ENCODE measurements at places on chromosomes 11 and 22.

DNA sequence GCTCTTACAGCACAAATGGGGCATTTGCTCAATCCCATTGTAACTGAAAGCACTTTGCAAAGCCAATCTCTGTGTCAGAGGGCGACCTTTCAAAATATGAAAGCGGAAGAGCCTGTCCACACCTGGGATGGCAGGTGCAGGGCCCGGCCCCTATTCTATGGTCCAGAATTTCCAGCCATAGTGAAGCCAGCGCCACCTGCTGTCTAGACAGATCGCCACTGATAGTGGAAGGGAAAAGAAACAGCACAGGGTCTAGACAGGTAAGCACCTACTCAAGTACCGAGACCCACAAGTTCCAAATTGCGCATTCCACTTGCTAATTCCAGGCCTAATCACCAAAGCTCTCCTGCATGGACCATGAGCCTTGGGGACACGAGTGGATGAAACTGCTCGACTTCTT is 141.4 kb downstream of the NTM start:
- DNase-seq = no peak

GRCh38 chr22:43627485-43628213 is 184.5 kb downstream of the EFCAB6 start:
- no peak for DNase-seq

DNA sequence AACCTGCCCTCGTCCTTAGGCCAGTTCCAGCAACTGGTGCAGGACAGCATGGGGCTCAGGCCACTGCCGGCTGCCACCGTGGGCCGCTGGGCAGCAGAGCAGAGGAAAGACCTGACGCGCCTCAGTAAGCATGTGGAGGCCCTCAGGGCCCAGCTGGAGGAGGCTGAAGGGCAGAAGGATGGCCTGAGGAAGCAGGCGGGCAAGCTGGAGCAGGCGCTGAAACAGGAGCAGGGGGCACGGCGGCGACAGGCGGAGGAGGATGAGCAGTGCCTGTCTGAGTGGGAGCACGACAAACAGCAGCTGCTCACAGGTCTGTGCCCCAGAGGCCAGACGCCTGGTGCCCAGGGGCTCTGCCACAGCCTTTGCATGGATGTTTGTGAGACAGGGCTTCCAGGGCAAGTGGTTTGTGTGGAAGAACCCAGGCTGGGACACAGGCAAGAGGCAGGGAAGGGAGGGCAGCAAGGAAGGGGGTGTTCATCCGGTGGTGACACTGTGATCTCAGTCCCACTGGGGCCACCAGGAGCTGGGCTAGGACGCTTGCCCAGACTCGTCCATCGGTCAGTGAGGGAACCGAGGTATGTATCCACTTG is 13.9 kb downstream of the CCDC157 start:
- no peak for DNase-seq

DNA sequence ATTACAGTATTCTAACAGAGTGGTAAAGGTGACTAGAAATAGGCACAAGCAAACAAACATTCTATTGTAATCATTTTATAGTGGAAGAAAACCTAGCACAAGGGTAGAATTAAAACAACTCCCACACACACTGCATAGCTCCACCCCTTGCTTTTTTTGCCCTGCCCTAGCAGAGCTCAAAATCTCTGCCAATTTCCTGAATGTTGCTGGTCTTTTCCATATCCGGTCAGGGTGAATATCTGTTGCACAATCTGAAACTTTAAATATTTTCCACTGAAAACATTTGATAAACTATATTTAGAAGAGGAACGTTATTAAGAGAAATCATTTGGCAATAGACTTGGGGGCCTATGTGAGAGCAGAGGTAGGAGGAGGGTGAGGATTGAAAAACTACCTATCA is 2.7 kb downstream of the SPA17 start:
- DNase-seq = no peak

GRCh38 chr11:44711113-44711786 is 15.5 kb upstream of the TSPAN18 start:
- peak; percentile 97 for DNase-seq

Measured in SK-N-DZ (cell line).